Adrenal gland (tissue), 19 donors: ENCODE measurements at places on chromosomes 11 and 22.

DNA sequence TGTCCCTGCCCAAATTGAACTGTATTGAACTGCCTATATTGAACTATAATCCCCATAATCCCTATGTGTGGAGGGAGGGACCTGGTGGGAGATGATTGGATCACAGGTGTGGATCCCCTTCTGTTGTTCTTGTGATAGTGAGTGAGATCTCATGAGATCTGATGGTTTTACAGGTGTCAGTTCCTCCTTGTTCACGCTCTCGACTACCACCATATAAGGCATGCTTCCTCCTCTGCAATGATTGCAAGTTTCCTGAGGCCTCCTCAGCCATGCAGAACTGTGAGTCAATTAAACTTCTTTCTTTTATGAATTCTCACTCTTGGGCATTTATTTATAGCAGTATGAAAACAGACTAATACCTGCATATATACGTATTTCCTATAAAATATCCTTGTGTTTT, 206.5 kb upstream of the PDGFD start:
- DNase-seq, result no peak

DNA sequence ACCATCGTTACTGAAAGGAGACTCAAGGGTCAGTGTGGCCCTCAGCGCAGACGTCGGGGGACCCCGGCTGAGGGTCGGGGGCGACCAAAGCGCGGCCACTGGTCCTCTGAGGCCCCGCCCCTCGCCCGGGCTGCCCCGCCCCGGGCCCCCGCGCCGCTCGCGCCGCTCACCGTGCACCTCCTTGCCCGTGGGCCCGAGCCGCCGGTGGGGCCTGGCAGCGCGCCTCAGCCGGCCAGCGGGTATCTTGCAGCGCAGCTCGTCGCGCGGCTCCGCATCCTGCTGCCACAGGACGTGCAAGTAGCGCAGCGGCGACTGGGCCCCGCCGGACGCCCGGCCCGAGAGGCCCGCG, 419 bp downstream of the ANKRD54 start:
- DNase-seq, result peak; percentile 71

DNA sequence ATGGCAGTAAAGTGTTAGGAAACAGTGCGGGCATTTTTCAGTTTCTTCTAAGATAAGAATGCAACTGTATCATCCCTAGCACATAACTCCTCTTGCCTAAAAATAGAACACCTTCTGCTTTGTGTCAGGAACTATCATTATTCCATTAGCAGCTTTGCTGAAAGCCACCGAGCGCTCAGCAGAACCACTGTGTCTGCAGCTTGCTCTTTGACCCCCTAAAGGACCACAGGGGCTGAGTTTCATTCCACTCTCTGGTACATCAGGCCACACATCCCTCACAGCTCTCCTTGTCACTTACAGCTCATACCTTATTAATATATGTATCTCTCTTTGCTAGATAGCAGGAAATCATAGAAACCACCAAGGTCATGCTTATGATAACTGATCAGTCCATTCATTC, 360.2 kb downstream of the KCNA4 start:
- no peak for DNase-seq

DNA sequence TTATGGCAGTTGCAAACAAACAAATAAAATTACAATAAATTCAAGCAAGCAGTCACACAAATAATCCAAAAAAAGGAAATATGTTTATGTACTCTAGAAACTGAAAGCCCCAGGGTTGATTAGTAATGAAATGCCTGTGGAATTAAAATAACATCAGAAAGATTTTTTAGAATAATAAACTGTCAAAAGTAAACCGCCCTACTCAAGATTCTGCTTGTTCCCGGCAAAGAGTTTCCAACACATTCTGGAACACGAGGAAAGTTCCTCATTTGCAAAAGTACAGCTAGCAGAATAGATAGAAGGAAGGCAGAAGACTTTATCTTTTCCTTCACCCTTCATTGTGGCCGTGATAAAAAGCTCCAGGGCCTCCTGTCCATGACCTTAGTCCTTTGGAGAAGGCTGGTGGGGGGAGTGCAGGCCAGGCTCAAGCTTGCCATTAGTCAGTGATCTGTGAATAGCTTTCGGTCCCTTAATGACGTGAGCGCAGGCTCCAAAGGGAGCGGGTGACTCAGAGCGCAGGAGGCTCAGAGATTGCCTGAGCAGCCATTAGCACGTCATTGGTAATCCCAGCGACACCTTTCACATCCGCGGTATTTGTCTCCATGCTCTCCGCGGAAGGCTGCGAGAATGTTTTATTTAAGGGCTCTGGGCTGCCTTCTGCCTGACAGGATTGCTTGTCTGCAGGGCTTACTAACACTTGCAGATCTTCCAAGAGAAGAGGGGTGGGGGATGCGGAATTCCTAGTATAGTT, 458.3 kb downstream of the METTL15 start:
- DNase-seq, result peak; percentile 96

DNA sequence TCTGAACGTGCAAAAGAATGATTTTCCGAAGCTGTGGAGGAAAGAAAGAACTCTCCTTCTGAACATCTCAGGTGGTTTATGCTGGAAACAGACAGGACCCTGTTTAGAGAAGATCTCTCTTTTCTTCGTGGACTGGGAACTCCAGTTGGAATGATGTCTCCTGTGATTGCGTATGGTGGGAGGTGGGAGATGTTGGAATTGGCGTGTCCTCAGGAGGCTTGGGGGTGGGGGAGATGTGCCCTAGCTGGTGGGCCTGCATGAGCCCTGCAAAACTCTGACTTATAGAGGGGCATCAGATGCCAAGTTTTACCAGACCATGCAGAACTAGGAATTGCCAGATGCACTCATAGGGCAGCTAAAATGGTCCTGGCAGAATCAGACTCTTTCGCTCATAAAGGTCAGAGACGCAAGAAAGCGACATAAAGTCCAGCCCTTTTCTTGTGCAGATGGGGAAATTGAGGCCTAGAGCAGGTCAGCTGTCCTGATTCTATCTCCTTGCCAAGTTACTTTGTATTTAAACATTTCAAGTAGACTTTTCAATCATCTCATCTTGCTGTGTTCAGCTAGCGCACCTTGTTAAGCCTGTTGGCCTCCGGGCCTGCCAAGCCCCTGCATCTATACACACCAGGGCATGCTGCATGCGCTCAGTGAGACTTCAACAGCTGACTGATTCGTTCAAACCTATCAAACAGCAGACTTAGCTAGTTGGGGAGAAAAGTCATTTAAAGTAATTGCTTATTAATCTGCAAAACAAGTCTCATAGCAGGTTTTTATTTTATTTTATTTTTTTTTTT, 34.2 kb upstream of the EHF start:
- DNase-seq, result no peak

DNA sequence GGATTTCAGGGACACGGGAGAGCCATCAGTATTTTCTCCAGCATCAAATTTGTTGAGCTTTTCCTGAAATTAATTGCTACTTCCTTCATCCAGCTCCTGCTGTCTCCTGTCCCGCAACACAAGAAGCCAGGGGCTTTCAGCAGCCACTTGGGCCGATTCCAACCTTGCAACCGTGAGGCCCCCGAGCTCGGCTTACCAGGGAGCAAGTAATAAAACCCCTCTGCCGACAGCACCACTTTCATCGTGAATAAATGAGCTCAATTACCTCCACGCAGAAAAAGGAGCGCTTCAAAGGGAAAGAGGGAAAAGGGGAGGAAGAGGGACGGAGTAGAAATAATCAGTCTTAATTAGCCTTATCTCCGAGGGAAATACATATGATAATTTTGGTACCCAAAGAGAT, 76.6 kb downstream of the CELSR1 start:
- DNase-seq, result no peak

DNA sequence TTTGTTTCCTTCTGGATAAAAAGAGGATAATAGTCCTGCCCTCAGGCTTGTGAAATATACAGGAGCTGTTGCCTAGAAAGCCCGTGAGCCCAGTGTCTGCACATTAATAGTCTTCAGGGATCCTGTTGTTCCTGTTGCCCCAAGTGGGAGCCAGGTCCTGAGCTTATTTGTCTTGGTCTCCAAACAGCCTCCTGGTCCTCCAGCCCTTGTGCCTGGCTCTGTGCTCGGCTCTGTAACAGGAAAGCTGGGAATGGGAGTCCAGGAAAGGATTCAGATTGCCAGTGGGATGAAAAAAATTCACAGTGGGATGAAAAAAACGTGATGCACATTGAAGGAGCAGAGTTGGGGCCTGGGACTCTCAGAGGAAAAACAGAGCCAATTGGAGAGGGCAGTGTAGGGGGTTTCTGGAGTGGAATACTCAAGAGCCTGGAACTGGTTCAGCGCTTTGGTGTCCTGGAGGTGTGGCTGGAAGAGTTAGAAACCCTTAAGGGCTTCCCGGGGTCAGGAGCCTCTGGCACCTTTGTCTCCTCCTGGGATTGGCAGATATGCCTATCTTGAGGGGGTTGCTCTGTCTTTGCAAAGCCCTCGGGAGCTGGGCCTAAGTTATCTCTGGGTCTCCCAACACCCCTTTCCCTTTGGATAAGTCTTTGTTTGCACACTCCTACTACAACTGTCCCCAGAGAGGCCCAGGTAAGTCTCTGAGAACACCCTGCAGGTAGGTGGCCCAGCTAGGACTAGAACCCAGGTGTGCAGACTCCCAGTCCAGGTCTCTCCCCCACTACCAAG, 2.3 kb upstream of the INPPL1 start:
- DNase-seq, result peak; percentile 23
